H54 (cell line): ENCODE measurements at places on chromosomes 6 and 20.

- no peak for DNase-seq
Observed at GRCh38 chr6:28772480-28773381, 151.1 kb downstream of the TRIM27 start.

DNA sequence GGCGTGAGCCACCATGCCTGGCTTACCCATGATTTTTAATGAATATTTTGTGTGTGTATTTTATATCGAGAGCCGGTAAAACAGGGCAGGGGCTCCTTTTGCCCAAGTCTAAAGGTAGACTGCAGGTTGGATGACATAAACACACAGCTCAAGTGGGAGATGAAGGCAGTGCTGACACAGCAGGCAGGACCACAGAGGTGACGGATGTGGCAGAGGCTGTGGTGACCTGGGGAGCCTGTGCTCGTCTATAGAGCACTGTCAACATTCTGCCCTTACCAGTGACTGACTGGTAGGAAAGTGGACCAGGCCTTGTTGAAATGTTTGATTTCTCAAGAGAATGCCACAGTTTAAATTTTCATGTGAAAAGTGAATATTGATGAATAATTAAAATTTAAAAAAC is 137.5 kb downstream of the ZFP64 start:
- DNase-seq = no peak

DNA sequence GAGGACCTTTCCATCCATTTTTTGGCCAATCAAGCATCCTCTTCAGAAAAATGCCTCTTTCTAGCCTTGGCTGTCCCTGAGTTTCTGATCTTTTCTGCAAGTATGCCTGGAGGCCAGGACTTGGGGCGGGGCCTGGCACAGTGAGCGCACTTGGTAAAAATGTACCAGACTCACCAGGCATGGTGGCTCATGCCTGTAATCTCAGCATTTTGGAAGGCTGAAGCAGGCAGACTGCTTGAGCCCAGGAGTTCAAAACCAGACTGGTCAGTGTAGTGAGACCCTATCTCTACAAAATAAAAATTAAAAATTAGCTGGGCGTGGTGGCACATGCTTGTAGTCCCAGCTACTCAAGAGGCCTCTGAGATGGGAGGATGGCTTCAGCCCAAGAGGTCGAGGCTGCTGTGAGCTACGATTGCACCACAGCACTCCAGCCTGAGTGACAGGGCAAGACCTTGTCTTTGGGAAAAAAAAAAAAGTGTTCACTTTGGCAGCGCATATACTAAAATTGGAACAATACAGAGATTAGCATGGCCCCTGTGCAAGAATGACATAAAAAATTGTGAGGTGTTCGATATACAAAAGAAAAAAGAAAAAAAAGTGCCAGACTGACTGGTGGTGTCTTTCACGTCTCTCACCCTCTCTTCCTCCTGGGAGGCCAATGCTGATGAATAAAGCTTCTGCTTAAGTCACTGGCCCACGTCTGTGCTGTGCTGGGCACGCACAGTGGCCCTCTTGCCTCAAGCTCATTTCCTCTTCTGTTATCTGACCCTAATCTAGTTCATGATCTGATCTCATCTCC is 18.1 kb upstream of the SLC9A8 start:
- no peak for DNase-seq

DNA sequence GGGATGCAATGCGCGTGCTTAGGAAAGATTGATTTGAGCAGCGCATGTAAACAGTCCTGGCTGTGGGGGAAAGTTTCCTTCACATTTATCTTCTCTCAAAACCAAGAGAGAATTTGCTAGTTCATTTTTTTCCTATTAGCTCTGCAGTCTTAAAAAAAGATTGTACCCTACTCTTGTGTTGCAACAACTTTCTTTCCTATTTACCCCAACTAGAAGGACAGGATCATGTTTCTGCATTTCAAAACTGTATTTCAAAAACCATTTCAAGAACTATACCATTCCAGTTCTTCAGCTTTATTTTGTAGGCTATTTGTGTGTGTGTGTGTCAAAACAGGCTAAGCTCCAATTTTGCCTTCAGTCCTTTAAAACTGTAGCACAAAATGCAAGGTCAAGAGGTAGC is 473.1 kb downstream of the KIF16B start:
- no peak for DNase-seq

GRCh38 chr20:63957690-63958441 is 1.6 kb upstream of the UCKL1 start:
- DNase-seq = no peak

DNA sequence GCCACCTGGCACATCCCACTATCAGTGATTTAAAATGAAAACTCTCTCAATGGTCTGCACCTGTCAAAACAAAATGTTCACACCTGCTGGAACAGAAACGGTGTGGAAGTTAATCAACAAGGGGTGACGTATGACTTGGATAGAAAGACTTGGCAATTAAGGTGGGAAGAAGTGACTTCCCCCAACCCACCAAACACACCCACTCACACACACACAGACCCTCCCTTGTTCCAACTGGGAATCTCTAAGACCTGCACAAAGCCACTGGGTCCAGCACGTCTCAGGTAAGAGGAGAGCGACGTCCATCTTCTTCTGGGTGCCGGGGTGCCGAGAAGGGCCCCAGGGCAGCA is 25.1 kb upstream of the TCFL5 start:
- DNase-seq = no peak

GRCh38 chr6:125310994-125311649 is 9.4 kb upstream of the HDDC2 start:
- peak; percentile 6 for DNase-seq

DNA sequence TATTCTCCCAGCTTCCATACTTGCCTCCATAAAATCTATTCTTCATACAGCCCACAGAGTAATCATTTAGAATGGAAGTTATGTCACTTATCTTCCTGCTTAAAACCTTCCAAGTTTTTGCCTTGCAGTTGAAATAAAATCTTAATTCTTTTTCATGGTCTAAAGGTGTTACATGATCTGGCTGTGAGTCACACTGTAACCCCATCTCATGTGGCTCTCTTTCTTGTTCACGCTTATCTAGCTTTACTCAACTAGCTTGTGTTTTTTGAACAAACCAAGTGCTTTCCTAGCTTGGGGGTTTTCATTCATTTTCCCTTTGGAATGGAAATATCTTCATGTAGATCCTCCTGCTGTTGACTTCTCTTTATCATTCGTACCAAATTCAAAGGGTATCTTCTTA is 23.6 kb upstream of the THEMIS start:
- no peak for DNase-seq

DNA sequence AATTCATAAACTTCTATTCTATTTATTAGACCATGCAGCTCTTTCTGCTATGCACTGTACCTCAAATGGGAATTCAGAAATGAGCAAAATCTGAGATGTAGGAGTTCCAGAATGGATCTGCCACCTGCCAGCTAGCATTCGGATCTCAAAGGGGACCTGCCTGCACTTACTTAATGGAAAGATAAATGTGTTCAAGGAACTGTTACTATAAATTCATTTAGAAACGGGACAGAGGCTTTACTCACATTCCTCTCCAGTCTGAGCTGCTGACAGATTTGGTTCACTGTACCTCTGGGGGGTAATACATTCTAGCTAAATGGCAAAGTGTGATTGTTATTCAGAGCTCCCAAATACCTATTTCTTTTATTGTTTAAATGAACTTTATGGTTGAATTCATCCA is 384.1 kb downstream of the GRIK2 start:
- DNase-seq = no peak

DNA sequence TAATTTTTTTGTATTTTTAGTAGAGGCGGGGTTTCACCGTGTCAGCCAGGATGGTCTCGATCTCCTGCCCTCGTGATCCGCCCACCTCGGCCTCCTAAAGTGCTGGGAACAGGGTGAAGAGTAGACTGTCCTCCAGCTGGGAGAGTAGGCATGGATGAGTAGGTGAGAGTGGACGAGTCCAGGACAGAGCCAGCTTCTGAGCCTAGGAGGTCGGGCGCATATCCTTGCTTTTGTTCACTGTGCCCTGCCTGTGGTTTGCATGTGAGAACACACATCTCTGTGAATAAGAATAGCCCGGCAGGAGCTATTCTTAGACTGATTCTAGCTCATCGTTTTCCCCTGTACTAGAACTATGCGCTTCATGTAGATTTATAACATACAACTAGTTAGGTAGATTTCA is 78.3 kb downstream of the RPP40 start:
- no peak for DNase-seq

GRCh38 chr6:128882560-128882959 is 378 bp upstream of the LAMA2 start:
- no peak for DNase-seq

GRCh38 chr20:62382306-62383198 is 4.4 kb upstream of the RPS21 start:
- no peak for DNase-seq

DNA sequence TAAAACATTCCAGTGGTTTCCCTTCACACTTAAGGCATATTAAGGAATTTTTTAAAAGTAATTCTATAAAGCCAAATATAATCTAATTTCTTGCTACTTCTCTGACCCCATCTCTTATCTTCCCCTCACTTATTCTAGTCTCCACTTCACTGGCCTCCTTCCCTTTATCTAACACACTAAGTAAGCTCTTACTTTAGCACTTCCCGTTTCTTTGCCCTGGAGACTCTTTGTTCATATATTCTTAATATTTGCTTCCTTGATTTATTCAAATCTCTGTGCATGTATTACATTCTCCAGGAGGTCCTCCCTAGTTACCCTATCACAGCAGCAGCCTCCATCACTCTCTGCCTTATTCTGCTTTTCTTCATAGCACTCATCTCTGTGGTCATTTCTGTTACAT is 20.3 kb downstream of the GTPBP2 start:
- DNase-seq = no peak

DNA sequence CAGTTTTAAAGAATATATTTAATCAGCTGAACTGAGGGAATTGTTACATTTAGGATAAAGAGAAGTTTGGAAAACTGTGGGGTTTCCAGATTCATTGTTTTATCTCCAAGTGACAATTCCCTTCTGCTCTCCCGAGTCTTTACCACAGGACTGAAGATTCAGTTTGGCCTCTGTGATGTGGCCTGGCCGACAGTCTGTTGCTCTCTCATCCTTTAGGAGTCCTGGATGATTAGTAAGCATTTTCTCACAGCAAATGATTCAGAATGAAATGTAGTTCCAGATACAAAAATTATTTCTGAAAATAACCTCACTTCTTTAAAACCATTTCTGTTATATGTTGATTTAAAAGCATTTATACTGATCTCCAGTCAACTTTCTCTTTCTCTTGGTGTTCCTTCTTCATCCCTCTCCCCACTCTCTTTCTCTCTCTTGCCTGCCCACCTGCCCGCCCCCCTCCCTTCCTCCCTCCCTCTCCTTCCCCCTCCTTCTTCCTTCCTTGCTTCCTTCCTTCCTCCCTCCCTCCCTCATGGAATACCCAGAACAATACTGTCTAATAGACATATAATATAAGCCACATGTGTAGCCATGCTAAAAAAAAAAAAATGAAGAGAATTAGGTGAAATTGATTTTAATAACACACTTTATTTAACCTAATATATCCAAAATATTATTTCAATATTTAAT is 254.9 kb downstream of the PRL start:
- no peak for DNase-seq

DNA sequence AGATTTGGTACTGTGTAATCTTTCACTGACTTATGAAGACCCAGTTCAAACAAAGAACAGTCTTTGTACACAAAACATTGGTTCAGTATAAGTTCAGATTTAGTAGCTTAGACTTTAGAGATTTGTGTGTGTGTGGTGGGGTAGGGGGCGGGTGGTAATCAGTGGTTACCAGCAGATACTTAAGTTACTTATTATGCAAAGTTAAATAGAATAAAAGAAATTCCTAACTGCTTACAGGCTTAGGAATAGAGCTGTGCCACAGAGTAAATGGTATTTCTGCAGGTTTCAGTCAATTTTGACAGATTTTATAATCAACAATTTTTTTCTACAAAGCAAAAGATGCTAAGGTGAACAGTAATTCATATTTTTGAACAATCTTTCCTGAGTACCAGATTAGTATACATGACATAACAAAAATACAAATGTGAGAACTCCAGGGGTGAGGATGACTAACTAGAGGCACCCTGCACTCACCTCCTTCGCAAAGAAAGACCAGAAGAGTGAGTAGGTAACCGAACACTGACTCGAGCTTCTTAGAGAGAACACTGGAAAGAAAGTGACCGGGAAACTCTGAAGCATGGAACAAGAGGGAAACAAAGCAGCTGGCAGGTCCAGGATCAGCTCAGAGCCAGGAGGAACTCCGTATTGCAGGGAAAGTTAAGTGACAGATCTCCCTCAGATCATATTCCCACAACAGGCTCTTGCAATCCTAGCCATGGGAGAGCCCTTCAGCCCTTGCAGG is 560.6 kb downstream of the COL12A1 start:
- DNase-seq = no peak

DNA sequence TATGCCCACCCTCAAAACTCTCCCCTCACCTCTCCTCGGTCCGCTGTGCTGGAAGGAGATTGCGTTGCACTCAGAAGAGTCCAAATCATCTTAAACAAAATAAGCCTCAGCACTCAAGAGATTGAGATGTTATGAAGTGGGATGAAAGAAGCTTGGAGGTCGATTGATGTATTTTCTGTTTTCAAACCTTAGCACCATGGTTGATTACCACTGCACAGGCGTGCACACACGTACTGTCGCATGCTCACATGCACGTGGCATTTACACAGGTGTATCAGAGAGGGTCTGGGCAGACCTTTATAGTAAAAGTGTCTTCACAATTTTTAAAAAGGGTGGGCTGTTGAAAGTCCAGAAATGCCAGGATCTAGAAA is 612 bp upstream of the AGPAT4 start:
- no peak for DNase-seq

DNA sequence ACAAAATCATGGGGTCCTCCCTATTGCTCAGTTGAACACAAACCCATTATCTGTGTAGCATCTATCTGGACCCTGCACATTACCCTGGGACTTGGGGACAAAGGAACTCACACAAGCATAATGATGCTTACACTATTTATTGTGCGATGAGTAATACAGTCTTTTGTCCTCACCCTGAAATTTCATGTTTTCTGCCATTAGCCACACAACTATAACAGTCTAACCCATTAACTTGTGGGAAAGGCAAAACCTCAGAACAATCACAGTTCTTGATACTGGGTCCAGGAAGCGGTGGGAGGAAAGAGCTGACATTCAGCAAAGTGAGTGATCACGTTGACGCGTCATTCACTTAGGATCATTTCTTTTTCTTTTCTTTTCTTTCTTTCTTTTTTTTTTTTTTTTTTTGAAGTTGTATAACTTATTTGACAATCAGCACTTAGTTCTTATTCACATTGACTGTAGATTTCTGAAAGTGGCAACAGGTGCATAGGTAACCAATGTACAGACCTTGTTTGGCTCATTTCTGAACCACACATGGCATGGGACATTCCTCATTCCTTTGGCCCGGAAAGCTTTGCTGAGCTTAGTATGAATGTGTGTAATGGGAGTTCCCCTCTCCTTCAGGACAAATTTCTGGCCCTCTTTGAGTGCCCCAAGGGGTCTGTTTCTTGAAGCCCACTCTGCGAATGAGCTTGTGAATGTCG is 94.8 kb upstream of the CNKSR3 start:
- no peak for DNase-seq
